ENCODE measurements at places on chromosomes 13 and 19.

DNA sequence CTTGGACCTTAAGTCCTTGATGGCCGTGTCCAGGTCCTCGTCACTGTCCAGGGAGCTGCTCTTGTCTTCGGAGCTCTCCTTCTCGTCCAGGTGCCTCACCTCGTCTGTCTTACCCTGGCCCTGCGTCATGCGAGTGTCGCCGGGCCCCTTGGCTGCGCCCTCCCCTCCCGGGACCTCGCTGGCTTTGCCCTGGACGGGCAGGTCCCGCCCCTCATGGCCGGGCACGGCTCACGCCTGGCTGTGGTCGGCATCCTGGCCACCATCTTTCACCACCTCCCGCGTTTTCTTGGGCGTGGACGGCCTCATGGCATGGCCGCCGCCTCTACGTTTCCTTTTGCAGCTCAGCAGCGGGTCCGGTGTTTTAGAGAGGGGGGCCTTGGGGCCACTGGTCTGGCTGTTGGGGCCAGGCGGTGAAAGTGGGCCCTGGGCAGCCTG, 14.8 kb downstream of the RB1 start:
- no peak for DNase-seq

- DNase-seq: no peak
Measured at GRCh38 chr19:42201489-42202289, 15.8 kb downstream of the DEDD2 start.

GRCh38 chr13:66751691-66752090, 478.4 kb downstream of the PCDH9 start:
- no peak for DNase-seq

DNA sequence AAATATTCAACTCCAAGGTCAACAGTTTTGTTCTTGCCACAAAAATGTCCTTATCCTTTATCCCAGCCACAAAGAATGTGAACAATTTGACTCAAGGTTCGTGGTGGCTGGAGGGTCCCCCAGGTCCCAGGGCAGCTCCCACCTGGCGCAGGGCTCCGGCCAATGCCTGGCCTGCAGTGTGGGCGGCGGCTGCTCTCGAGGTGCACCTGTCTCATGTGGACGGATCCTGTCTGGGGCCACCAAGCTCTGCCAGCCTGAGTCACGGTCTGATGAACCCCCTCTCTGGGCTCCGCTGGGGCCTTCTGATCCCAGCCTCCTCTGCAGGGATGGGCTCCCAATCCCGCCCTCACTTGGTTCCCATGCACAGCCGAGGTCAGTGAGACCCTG, 49.4 kb downstream of the GAS6 start:
- DNase-seq: peak; percentile 80

DNA sequence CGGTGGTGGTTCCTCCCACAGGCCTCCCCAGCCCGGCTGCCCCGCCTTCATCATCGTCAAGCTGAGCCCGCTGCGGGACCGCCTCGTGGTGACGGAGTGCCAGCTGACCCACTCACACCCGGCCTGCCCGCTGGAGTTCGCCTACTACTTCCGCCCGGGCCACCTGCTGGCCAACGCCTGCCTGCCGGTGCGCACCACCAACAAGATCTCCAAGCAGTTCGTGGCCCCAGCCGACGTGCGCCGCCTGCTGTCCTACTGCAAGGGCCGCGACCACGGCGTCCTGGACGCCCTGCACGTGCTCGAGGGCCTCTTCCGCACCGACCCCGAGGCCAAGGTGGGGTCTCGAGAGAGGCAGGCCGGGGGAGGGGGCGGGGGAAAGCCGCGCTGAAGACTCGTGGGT, 12.0 kb downstream of the ZSWIM9 start:
- no peak for DNase-seq

DNA sequence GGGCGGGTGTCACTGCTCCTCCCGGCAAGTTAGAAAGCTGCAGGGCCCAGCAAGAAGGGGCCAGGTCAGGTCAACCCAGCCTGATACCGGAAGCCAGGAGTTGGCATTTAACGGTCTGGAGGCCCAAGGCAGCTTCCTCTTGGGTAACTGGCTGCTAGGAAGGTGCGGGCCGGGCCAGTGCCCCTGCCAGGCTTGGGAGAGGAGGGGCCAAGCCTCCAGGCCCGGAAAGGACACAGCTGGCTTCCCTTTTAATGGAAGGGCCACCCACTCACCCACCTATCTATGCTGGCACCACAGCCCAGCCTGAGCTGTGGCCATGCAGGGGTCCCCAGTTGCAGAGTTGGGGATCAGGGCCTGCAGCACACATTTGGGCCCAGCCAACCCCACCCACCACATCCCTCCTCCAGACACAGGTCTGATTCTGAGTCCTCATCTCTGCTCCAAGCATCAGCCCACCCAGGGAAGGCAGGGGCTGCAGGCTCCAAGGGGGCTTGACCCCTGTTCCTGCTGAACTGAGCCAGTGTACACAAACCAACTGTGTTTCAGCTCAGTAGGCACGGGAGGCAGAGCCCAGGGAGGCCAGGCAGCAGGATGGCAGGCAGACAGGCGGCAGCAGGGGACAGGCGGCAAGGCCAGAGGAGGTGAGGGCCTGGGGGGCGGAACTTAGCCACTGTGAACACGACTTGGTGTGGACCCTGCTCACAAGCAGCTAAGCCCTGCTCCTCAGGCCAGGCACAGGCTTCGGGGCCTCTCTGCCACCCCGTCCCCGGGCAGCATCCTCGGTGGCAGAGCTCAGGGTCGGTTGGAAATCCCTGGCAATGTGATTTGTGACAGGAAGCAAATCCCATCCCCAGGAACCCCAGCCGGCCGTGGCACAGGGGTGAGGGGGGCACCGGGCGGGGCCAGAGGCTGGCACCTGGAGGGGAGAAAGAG, 40.8 kb downstream of the ZSWIM4 start:
- no peak for DNase-seq

GRCh38 chr19:34228347-34228746, 26.0 kb upstream of the GARRE1 start:
- DNase-seq: peak; percentile 12

GRCh38 chr19:41570179-41570578, 5.8 kb upstream of the CEACAM21 start:
- DNase-seq: no peak

GRCh38 chr19:46014941-46015686, 7.7 kb downstream of the PGLYRP1 start:
- peak; percentile 32 for DNase-seq

All from amniotic epithelial cell (primary cell).